ENCODE measurements at places on chromosomes 3 and 15.
A peak's percentile ranks its signal among the peaks of the same experiment; 100 is the strongest.

DNA sequence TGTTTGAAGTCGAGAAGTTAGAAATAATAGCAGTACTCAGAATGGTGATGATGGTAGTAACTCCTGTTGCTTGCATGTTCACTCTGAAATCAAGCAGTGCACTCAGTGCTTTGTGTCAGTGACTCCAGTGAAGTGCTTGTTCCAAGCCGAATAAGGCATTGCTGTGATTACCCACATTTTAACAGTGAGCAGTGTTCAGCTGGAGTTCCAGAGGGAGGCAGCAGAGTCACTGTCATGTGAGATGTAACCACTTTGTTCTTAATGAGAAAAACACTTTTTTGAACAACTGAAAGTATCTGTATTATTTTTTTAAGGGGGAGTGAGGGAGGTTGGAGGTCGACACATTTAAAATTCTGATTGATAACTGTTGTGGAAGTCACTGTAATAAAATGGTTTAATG lies 3.7 kb downstream of the MDFIC2 start:
- no peak for DNase-seq

- DNase-seq, result no peak
These were observed 23.5 kb downstream of the MAGEF1 start for GRCh38 chr3:184688251-184688881.

DNA sequence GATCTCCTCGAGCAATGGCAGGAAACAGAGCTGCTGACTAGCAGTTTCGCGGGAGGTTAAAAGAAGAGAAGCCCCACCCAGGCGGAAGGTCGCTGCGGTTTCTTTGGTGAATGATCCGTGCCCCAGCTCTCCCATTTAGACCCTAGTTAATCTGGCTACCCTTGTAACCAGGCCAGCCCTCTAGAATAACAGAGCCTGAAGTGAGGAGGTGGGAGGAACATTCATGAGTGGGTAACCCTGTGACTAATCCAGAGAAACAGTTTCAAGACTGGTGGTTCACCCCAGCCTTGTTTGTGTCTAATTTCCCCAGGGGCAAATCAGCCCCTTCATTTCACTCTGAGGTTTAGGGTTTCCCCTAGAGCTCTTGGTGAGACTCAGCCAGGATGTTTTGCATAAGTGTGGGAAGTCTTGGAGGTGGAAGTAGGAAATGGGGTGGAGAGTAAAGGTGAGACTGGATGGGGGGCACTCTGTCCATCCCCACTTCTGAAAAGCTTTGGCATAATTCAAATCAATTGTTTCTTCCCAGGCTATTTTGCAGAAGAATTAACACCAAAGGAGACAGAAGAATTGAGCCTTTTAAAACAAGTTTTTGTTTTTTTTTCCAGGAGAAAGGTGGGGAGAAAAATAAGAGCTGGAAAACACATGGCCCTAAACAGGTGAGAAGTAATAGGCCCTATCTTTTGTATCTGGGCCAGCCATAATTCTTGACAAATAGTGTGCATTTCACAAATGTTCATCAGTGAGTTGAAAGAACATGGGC lies 303.1 kb downstream of the RPLP1 start:
- DNase-seq, result peak; percentile 82

DNA sequence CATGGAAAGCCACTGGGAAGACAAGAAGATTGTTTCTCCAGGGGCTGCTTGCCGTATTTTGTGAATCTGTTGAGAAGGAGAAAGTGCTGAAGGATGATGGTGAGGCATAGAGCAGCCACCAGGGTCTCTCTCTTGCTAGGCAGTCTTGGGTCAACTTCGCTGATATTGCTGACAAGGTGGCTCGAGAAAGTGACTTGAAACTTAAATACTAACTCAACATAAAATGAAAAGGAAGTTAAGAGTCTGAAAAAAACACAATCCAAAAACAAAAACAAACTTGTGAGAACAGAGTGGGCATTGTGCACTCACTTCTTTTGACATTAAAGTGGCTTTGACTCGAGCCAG lies 90.1 kb downstream of the CHST2 start:
- no peak for DNase-seq

DNA sequence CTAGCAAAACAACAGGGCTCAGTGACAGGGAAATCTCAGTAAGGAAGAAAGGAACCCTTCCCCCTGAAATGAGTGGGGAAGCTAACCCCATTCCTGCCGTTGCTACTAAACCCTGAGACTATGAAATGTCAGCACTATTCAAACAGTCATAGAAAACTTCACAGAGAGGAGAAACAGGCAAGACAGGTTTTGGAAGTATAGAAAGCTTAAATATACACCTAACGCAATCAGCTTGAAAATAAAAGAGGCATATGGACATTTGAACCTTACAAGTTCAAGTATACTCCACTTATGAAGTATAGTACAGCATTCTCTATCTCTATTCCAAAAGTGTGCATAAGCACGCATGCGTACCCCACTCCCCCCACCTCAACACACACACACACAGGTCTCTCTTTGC lies 17.6 kb upstream of the FRMD4B start:
- no peak for DNase-seq

- no peak for DNase-seq
These were observed 134.7 kb upstream of the TSC22D2 start for GRCh38 chr3:150273396-150273795.

DNA sequence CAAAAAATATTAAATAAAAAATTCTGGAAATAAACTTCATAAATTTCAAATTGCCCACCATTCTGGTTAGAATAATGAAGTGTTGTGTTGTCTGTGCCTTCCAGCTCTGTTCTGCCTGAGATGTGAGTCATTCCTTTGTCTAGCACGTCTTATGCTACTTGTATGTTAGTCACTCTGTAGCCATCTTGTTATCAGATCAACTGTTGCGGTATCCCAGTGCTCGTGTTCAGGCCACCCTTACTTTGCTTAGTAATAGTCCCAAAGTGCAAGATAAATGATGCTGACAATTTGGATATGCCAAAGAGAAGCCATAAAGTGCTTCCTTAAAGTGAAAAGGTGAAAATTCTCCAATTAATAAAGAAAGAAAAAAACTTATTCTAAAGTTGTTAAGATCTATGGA lies 527.5 kb downstream of the NAALADL2 start:
- DNase-seq, result no peak

GRCh38 chr3:100117093-100117492 lies 2.8 kb upstream of the FILIP1L start:
- no peak for DNase-seq

- DNase-seq, result no peak
These were observed 48.2 kb downstream of the SPATA12 start for GRCh38 chr3:57108684-57109083.

- no peak for DNase-seq
These were observed 101.0 kb upstream of the RAD18 start for GRCh38 chr3:9064251-9064650.

DNA sequence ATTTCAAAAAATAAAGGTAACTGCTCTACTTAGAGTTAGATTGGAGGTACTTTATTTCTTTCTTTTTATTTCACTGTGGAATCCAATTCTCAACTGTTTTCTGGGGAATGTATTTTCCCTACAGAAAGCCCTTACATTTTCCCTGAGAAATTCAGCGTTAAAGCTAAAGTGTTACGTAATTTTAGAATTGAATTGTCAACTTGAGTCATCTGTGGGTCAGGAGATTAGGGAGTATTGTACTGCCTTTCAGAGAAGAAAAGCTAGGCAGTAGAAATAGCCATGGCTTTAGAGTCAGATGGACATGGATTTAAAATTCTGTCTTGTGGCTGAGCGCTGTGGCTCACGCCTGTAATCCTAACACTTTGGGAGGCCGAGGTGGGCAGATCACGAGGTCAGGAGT lies 728.6 kb downstream of the ROBO1 start:
- no peak for DNase-seq

DNA sequence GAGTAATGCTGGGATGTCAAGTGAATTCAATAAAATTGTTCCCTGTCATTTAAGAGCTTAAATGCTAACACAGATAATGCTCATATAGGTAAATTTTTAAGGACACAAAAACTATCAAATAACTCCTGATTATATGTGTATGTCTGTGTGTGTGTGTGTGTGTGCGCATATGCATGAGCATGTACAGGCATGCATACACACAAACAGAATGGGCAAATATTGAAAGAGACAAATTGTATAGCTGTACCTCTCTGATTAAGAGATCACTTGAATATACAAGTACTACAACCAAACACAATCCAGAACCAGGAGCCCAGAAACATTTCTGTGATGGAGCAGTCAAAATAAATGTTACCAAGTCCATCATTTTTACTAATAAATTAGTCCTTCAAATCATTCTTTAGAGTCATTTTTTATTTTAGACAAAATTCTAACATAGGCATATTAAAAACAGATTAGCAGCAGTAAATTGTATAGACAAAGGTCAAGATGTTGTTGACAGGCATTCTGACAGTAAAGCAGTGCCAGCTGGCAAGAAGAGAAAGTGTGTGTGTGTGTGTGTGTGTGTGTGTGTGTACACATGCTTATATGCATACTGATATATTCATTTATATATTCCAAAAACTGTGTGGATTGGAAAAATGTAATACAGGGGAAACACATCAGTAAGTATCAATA lies 145.3 kb downstream of the CD47 start:
- DNase-seq, result no peak

DNA sequence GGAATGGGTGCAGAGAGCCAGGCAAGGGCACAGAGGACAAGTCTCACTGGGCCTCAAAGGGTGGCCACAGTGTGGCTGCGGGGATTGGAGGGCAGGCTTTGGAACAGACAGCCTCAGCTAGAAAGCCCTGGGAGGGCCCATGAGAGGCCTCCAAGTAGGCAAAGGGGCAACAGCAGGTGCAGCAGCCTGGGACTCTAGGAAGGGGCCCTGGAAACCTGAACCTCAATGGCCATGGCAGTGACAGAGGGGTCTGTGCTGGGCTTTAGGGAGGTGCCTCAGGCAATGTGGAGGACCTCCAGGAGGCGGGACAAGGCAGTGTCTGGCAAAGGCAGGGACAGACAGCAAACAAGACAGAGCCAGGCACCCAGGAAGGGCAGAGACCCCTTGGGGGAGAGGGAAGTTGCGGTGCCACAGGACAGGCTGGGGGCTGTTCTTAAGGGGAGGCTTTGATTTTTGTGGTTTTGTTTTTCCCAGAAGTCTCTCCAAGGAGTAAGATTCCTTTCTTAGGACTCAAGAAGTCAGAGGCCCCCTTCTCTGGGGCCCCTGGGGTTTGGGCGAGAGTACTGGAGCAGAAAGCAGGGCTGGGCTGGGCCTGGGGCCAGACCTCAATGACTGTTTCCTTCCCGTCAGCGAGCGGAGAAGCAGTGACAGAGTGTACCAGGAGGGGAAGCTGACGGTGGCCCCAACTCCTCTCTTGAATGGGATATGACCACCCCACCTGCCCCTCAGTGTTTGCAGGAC lies 9.7 kb downstream of the STOML1 start:
- peak; percentile 54 for DNase-seq

DNA sequence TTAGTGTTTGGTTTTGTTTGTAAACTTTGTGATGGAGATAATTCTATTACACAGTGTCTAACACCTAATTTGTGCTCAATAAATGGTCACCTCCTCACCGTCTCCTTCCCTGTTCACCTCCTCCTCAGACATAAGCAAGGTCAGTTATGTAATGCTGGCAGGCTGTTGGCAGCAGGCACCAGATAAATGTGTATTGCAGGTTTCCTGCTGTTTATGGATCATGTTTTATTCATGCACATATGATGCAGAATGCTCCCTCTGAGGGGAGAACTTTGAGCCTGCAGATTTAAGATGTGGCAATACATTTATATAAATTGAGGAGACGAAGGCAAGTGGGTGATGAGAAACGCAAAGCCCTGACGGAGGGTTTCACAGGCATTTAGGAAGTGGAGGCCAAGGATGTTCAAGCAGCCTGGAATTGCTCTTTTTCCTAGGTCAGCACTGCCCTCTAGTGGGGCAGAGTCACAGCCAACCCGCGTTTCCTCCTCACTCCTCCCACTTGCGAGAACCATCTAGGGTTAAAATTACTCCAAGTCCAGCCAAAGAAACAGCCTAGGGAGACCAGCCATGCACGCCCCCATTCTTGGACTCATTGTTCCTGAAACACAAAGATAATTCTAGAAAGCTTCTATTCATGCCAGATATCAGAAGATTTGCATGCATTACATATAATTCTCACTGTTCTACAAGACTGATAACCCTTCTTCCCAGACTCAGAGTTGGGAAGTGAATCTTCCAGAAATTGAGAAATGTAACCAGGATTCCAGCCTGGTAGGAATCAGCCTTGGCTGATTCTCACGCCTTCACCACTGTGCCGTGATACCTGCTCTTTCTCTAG lies 228.7 kb downstream of the SLCO3A1 start:
- DNase-seq, result peak; percentile 68

- no peak for DNase-seq
These were observed 3.5 kb downstream of the PLA1A start for GRCh38 chr3:119601154-119601553.

DNA sequence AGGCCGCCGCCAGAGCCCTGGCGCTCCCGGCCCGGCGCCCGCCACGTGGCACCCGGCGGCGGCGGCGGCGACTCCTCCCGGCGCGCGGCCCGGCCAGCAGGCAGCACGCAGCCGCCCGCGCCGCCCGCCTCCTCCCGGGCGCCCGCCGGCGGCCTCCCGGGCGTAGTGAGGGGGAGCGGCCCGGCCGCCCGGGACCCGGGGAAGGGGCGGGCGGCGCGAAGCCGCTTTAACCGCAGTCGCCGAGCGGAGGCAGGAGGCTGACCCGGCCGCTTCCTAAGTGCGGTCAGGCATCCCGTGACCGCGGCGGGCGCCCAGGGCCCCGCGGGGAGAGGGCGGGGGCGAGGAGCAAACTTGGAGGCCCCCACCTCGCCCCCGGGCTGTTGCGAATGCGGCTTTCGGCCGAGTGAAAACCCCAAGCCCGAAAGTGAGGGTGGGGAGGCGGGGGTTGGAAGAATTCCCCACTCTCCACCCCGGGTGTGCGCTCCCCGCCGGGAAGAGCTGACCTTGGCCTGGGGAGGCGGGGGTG lies 1.7 kb upstream of the HES1 start:
- DNase-seq, result peak; percentile 71

GRCh38 chr3:8443829-8444791 lies 57.5 kb upstream of the LMCD1 start:
- DNase-seq, result no peak
